ENCODE measurements at places on chromosomes 7 and 10. TPM values are rescaled to one million over a fixed set of nuclear protein-coding genes. Genes with fewer than 3 reads are reported as not detected.

The CDK14 gene
- total RNA-seq, result 49.6 TPM

The GIMAP7 gene
- not detected for total RNA-seq

The ACBD7 gene
- total RNA-seq, result 4.5 TPM

The HOXA3 gene
- total RNA-seq, result 1.2 TPM

The EVX1 gene
- total RNA-seq, result not detected

The CPA1 gene
- not detected for total RNA-seq

The MMD2 gene
- not detected for total RNA-seq

The AGAP6 gene
- total RNA-seq, result 3.1 TPM

The HOXA1 gene
- under 0.01 TPM for total RNA-seq

The METTL27 gene
- 51.5 TPM for total RNA-seq

The ZNF503 gene
- 5.8 TPM for total RNA-seq

The MICALL2 gene
- 16.7 TPM for total RNA-seq

The EGR2 gene
- 1.6 TPM for total RNA-seq

The SPDYE8 gene
- not detected for total RNA-seq

The SORCS3 gene
- total RNA-seq, result under 0.01 TPM

The HYCC1 gene
- total RNA-seq, result 105 TPM

The MEOX2 gene
- total RNA-seq, result under 0.01 TPM

The OR2A7 gene
- not detected for total RNA-seq

The REEP3 gene
- total RNA-seq, result 63.4 TPM

The SP8 gene
- not detected for total RNA-seq

The GPR158 gene
- under 0.01 TPM for total RNA-seq

The GALNT17 gene
- total RNA-seq, result under 0.01 TPM

The BCCIP gene
- total RNA-seq, result 52.5 TPM

The MGMT gene
- total RNA-seq, result 10.0 TPM

The EMX2 gene
- 2.2 TPM for total RNA-seq

The SNX10 gene
- total RNA-seq, result 4.9 TPM

The PRKAR2B gene
- 23.4 TPM for total RNA-seq

The ELFN1 gene
- 1.2 TPM for total RNA-seq

The PHKG1 gene
- 0.66 TPM for total RNA-seq

The ACSL5 gene
- total RNA-seq, result 0.22 TPM

The LIPN gene
- total RNA-seq, result not detected

The GSDME gene
- total RNA-seq, result 56.4 TPM

The AGBL3 gene
- 1.00 TPM for total RNA-seq

The PDZD7 gene
- 1.4 TPM for total RNA-seq
